ENCODE measurements at places on chromosomes 7 and 10.

- DNase-seq, result no peak
These were observed 20.3 kb upstream of the PFKP start for GRCh38 chr10:3046981-3047547.

DNA sequence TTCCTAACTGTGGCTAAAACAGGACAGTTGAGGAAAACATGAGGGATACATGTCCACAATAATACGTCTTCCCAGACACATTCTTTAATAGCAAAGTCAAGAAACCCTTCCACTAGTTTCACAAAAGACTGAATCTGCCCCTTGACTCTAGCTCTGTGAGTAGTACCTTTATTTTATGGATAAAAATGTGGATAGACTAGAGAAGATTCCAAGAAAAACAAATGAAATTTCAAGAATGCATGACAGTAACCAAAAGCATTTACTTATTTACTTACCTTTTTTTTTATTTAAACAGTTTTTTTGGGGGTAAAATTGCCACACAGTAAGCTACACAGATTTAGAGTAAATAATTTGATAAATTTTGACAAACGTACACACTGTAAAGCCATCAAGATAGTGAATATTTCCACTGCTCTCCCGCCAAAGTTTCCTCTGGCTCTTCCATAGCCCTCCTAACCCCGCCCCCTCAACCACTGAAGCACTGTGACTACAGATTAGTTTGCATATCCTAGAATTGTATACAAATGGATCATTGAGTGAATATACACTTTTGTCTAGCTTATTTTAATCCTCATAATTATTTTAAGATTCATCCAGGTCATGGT lies 420.4 kb upstream of the ZMIZ1 start:
- DNase-seq, result no peak

DNA sequence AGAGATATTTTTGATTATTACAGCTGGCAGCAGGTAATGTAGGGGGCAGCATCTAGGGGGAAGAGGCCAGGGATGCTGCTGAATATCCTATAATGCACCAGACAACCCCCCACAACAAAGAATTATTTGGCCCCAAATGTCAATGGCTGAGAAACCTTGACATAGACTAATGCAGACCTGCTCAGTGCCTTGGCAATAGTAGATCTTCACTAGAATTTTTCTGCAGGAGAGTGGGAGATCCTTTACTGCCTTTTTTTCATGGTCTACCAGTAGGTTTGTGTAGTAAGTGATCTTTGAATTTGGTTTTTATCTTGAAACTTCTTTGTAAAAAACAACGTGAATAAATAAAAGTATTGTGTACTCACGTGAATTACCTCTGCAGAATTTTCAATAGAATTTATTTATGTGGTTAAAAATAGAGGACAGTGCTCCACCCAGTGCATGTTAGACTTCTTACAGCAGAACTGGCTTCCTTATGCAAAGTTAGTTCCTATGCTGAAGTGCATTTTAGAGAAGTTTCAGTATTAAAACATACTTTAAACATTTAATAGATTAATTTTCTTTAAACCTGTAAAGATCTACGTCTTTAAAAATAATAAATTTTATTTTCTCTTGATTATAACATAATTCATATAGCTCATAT lies 199.6 kb upstream of the HDAC9 start:
- DNase-seq, result no peak

DNA sequence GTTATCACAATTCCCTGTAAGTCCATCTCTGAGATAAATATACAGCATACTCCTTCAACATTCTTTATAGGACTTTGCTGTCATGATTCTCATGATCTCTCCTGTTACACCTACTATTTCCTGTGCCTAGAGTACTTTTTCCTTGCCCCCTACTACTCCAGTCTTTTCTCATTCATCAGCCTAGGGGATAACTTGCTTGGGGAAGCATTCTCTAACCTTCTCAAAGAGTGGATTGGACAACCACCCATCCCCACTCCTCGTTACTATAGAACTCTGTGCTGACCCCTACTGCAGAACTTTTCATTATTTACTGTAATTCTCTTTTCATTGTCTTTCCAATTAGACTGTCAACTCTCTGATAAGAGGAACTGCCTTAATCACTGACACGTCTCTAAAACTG lies 57.4 kb upstream of the TFEC start:
- no peak for DNase-seq

- no peak for DNase-seq
These were observed 218.6 kb downstream of the CELF2 start for GRCh38 chr10:11236234-11236633.

DNA sequence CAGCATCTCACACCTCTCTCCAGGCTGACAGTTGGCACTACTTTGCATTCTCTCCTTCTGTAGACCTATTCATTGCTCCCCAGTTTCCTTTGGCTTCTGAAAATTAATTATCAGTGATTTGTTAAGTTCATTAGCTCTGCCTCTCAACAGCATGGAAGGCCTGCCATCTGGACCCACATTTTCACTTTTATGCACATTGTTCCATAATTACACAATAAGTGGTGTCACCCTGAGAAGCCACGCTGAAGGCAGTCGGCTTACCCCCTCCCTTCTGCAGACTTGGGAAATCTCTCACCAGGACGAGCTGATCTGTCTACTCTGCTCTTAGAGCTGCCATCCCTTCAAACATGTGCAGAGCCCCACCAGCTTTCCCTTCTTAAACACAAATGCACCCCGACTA lies 64.7 kb downstream of the SLIT1 start:
- DNase-seq, result no peak

DNA sequence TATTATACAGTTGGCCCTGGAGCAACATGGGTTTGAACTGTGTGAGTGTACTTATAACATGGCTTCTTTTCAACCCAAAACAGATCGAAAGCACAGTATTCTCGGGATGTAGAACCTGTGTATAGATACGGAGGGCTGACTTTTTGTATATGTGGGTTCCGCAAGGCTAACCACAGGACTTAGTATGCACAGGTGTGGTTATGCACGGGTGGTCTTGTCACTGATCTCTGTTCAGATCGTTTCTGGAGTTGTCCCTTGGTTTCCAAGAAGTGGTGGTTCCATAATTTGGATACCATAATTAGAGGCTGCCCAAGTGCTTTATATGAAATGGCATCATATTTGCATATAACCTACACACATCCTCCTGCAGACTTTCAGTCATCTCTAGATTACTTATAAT lies 10.9 kb upstream of the BHLHA15 start:
- DNase-seq, result no peak

DNA sequence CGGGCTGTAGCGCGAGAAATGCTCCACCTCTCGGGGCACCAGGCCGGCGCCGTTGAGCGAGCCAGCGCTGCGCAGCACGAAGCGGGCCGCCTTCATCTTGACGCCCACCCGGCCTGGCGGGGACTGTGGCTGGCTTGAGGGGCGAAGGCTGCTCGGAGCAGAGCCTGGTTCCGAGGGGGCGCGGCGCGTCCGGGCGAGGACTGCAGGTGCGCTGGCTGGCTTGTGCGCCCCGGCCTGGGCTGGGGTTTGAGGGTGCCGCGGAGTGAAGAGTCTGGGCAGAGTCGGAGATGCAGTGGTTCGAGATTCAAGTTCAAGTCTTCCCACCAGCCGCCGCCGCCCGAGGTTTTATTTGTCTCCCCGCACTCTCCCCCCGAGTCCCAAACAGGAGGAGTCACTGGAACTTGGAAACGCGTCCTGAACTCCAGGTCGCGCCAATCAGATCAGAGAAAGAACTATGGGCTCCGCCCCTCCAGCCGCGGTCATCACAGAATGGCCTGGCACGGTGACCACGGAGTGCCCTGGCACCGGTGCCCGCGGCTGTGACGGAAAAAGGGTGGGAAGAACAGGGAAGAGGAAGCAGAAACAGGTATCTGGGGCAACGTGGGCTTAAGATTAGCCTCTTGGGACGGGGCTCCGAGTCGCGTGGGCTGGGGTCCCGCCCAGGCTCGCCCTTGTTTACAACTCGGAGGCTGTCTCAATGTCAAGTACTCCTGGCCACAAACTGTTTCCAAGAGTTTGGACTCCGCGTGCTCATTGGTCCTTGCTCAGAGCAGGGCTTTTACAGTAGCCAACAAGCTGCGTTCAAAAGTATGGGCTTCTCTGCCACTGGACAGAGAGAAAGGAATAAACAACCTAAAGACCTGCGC lies at the start of gene PDK4:
TSS of gene PDK4 (minus strand) at position 319 of the 866 bp plus-strand sequence. CDS start at position 96, 223 bp downstream.
- no peak for DNase-seq

DNA sequence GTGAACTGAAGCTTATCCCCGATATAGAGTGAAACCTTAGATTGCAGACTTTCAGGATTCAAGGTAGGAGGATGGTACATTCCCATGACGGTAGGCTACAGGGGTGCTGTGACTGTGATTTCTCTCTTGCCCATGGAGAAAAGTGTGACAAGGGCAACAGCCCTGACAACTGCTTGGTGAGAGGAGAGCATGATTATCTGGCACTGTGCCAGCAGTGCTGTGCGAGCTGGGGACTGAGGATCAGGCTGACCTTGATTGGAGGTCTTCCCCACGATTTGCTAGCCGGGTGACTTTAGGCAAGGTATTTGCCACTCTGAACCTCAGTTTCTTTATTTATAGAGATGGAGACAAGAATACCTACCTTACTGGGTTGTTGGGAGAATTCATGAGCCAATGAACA lies 229.5 kb downstream of the PTEN start:
- no peak for DNase-seq

- no peak for DNase-seq
These were observed 84.4 kb downstream of the TNS3 start for GRCh38 chr7:47497367-47498096.

DNA sequence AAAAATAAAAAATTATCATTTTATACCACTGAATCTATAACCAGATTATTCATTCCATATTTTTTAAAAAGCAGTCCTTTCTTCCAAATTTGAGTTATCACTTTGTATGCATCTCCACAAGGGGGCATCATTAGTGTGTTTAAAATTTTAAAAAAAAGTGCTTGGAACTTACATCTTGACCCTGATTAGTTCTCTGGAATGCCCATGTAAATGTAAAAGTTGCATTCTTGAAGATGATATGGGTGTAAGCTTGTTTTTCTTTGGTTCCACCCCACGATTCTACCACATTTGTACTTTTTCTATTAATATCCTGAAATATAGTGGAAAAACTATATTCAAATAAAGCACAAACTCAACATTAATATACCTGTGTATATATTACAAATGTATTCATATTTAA lies 144.9 kb downstream of the ELAPOR2 start:
- DNase-seq, result no peak

GRCh38 chr10:5595994-5596471 lies 70.4 kb downstream of the ASB13 start:
- no peak for DNase-seq

DNA sequence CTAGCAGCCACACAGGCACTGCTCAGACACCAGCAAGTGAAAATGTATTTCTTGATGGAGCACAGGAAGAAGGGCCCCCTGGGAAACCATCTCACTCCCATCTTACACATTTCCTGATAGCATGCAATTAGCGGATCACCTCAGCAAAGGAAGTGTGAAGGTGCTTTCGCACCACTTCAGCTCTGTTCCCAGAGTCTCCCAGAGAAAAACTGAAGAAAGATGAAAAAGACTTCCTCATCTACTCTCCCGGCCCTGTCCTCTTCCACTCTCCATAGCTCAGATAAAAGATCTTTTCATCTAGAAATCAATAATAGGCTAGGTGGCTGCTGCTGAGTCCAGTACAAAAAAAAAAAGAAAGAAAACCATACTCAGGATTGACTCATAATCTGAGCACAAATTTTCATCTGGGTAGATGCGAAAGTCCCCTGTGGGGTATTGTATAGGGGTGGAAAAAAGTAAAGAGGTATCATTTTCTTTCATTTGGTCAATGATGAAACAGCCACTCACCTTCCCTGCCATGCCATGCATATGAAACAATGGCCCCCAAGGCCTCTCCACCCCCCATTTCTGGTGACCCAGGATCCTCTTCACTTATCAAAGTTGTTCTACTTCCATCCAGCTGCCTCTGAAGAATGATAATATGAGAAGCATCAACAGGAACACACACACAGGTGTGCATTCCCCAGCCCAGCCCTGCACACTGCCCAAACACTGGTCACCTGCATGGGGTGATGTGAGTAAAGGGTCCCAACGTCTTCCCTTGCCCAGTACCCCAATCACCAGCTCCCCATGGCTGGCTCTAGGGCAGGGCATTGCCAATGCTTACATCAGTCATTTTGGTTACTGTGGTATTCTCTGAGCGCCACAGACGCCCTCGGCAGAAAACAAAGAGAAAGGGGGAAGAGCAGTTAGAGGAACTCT lies 48.8 kb upstream of the DGKI start:
- no peak for DNase-seq

GRCh38 chr10:33328253-33328652 lies 6.2 kb downstream of the NRP1 start:
- DNase-seq, result no peak

DNA sequence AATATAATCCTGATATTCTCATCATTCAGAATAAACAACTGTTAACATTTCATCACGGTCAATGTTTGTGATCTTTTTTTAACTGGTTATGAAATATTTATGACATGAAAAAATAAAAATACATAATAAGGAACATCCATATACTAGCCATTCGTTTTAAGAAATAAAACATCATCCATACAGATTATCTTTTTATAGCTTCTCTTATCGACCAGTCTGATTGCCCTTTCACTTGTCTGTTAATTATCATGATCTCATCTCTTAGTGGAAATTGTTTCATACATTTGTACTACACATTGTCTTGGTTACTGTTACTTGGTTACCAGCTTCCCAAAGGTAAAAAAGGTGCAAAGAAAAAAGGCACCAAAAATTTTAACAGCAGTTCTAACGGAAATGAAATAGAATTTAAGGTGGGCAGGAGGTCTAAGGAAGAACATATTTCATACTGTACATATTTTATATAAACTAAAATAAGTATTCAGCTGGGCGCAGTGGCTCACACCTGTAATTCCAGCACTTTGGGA lies 8.4 kb downstream of the ARHGAP21 start:
- no peak for DNase-seq

DNA sequence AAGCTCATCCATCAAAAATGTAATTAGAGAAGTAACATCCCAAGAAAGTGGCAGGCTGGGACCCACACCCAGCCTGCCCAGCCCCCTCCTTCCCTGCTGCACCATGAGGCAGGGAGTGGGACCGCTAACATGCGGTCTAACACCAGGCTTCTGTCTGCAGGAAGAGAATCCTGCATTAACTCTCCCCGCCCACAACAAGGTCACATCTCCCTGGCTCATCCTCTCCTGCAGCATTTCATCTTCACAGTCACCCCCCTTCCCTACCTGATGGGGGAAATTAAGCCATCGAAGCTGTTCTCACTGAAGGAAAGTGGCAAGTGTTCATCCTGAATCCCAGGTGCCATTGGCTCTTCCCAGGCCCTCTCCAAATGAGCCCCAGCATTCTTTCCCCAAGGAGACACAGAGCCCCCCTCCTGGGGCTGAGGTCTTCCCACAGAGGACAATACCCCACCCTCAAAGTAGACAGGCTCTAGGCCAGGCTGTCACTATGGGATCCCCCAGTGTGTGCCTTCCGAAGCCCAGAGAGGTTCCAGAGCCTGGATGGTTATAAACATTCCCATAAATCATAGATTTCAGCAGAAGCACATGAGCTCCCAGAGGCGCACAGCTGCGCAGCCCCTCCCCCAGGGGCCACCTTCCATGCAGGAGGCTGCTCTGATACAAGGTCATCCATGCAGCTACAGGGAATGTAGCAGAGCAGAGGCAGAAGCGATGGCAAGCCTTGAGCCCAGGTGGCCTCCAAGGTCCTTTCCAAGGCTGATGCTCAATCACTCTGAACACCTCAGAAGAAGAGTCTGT lies 148.0 kb downstream of the OAT start:
- DNase-seq, result no peak

Data from NK-92 treated with Interleukin-12 subunit alpha and Interleukin-12 subunit beta, amount 100 ng/mL, for 24 hours (cell line).